Activated CD8-positive, alpha-beta memory T cell treated with anti-CD3 and anti-CD28 coated beads, Interleukin-2, amount 50 U/mL, for 4 hours (primary cell): ENCODE measurements at places on chromosomes 3 and 15.

DNA sequence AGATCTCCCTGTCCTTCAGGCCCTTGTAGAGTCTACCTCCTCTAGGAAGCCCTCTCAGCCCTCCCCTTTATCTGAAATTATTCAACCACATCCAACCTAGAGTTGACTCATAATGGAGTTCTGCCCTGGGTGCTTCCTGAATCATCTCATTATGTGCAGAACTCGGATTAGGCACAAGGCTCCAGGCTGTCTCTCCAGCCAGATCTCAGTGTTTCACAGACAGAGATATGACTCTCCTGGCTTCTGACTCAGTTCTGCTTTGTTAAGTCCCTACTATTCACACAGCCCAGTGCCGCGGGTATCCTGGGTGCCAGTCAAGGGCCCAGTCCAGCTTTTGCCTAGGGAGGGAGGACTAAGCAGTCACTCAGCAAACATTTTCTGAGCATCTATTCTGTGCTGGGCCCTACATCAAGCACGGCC is 9.3 kb downstream of the STRA6 start:
- no peak for DNase-seq

GRCh38 chr3:108497271-108497670 is 13.1 kb downstream of the MYH15 start:
- DNase-seq = no peak

GRCh38 chr3:113769551-113769950 is 22.7 kb downstream of the ATP6V1A start:
- no peak for DNase-seq

DNA sequence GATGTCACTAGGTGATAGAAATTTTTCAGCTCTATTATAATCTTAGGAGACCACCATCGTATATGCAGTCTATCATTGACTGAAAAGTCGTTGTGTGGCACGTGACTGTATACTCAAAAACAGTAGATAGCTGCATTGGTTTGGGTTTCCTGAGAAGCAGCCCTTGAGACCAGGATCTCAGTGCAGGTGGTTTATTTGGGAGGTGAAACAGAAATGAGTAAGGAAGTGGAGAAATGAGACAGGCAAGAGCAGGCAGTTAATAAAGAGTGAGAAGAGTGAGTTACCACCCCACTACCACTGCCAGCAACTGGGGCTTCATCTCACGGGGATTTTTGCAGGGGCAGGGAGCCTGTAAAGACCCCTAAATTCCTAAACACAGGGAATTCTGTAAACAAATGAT is 221.0 kb downstream of the SHQ1 start:
- DNase-seq = no peak

GRCh38 chr3:66800941-66801545 is 197.1 kb upstream of the KBTBD8 start:
- no peak for DNase-seq

DNA sequence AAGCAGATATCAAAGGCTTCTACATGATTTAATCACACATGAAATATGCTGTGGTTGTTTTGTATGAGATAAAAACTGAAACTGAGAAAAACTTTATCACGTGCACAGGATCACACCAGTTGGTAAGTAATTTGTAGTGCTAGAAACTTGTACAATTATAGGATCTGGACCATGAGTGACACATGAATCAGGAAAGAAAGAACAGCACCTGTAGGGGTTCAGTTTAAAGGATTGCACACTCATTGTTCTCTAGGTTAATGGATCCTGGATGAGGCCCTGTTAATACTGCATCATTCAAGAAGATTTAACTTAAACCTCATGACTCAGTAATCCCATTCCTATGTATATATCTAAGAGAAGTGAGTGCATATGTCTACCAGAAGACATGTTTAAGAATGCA is 87.9 kb downstream of the STT3B start:
- no peak for DNase-seq

DNA sequence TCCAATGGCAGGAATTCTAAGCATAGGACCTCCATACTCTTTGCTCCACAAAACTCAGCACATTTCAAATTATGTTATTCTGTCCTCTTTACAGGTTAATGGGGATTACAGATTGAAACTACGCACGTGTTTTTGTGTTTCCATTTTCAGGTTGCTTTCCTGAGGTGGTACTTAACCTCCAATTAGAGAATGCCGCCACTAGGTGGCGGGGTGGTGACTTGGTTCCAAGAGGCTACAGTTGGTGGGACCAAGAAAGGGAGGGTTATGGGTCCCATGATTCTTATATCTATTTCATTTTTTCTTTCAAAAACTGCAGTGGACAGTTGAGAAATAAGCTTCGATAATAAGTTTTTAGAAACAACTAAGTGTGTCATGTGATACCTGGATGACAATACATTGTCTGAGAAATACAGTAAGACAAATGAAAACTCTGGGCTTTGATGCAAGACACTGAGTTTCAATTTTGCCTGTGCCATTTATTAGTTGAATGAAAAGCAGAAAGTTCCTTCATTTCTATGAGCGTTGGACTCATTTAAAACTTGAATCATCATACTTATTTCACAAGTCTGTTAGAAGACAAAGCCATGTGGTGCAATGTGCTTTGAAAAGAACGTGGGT is 539.0 kb downstream of the FGF12 start:
- DNase-seq = peak; percentile 14

- DNase-seq = peak; percentile 20
Measured at GRCh38 chr15:89171136-89172072, 50.0 kb downstream of the RLBP1 start.

DNA sequence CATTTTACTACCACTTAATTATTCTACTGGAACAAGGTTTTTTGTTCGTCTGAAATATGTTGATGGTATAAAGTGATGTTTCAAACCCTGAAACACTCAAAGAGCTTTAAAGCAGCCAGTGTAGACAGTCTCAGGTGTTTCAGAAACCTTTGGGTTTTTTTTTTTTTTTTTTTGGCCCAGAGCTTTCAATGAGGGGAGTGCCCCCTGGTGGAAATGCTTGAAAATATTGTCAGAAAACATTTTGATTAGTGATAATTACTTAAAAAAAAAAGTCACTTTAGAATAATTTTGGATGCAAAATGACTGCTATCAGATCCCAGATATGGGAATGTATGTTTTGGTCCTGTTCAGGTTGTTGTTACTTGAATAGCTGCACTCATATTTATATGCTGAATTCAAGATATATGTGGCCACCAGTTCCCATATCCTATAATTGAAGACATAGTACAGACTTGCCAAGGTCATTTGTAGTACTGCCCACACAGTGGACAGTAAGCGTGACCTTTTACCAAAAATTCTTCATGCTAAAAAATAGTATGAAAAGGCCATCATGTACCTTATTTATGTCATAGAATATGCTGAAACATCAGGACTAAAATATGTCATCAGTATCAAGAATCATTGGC is 35.9 kb downstream of the SATB1 start:
- no peak for DNase-seq

- no peak for DNase-seq
Measured at GRCh38 chr3:31530960-31531335, 1.8 kb upstream of the STT3B start.

DNA sequence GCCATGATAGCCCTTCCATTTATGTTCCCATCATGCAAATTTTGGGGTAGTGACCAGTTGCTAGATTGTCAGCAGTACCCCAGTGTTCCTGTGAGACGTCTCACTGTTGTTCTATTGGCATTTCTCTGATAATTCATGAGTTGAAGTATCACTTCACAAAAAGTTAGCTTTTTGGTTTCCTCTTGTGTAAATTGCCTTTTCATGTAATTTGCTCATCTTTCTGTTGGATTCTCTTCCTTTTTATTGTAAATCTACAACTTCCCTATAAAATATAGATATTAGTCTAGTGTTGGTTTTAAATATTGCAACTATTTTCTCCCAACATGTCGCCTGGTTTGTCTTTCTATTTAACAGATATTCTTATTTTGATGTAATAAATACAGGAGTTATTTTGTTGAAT is 7.5 kb upstream of the A4GNT start:
- DNase-seq = no peak

GRCh38 chr3:5169807-5170206 is 17.7 kb upstream of the EDEM1 start:
- DNase-seq = no peak

DNA sequence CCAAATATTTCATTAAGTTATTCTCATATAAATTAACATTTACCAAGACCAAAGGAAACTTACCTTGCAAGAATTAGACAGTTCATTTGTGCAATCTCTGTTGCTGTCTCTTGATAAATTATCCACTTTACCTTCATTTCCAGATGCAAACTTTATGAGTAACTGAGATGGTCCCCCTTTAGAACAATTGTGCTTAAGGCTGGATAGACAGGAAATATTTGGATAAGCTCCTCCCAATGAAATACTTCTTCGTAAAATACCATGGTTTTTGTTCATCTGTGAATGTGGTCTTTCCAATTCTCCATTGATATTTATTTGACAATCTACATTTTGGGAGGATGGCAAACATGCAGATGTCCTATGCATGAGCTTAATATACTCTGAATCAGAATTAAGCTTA is 78.2 kb downstream of the NEDD4 start:
- DNase-seq = no peak

DNA sequence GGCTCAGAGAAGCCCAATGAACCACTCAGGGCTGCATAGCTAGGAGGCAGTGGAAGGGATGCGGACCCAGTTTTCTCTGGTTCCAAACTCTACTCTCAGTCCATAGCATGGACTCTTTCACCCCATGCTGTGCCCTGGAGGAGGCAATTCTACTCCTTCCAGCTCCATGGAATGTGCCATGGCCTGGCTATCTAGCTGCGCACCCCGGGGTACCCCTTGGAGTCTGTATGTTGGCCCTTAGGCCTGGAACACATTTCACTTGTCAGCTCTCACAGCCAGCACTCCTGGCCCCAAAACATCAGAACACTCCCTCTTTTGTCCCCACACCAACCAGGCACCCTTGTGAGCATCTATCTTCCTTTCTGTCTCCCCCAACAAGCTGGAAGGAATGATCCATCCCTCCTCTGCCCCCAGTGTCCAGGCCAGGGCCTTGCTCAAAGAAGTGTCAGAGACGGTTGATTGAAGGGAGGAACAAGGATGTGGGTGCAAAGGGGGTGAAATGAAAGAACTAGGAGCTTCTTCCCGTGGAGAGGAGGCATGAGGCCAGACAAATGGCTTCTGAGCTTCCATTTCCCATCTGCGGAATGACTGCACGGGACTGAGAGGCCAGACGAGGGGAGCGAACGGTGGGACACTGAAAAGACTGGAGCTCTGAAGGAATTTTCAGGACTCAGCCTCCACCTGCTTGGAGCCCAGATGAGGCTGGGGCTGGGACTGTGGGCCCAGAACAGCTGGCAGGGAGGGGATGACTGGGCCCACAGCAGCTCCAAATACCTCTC is 2.8 kb downstream of the PRSS50 start:
- no peak for DNase-seq

GRCh38 chr3:88267441-88267840 is 117.7 kb downstream of the C3orf38 start:
- DNase-seq = no peak

- DNase-seq = no peak
Measured at GRCh38 chr15:98276018-98276417, 315.5 kb downstream of the ARRDC4 start.

DNA sequence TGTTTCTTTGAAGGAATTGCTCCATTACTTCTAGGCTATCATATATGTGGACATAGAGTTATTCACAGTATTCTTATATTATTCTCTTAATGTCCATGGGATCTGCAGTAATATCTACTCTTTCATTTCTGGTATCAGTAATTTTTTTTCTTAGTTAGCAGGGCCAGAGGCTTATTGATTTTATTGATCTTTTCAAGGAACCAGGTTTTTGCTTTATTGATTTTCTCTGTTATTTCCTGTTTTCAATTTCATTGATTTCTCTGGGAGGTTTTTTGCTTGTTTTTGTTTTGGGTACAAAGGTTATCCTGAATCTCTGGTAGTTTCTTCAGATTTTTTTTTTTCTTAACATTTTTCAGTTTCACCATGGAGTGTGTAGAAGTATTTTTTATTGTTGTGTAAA is 60.1 kb upstream of the AP4E1 start:
- no peak for DNase-seq

DNA sequence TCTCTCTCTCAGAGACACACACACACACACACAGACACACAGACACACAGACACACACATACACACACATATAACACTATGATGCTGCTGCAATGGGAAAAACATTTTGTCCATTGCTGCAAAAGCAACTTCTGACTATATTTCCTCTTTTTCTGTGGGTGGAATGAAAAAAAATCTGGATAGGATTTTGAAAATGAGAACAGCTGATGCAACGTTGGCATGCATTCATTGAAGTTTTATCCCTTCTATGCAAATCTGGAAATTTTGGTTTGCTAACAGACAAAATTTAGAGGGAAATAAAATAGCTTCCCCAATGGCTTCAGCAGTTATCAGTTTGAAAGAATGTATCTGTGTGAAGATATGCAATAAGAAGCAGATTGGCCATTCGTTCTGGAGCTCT is 763.4 kb upstream of the GRM7 start:
- no peak for DNase-seq

- DNase-seq = no peak
Measured at GRCh38 chr3:158976966-158977365, 175.1 kb downstream of the MFSD1 start.

DNA sequence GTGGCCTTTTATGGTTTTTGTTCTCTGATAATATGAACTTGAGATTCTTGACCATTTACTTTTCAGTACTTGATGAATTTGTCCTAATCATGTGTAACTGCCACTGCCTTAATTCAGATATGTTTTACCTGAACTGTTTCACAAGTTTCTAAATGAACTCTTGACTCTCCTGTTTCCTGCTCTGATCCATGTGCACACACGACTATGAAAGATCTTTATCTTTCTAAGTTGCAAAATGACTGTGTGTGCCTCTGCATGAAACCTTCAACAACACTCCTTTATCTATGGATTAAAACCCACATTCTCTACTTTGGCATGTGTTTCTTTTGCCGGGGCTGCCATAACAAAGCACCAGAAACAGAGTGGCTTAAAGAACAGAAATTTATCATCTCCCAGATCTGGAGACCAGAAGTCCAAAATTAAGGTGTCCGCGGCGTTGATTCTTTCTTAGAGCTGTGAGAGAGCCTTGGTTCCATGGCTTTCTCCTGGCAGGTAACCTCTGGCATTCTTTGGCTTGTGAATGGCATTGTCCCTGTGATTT is 275.0 kb downstream of the ADAMTSL3 start:
- DNase-seq = no peak

DNA sequence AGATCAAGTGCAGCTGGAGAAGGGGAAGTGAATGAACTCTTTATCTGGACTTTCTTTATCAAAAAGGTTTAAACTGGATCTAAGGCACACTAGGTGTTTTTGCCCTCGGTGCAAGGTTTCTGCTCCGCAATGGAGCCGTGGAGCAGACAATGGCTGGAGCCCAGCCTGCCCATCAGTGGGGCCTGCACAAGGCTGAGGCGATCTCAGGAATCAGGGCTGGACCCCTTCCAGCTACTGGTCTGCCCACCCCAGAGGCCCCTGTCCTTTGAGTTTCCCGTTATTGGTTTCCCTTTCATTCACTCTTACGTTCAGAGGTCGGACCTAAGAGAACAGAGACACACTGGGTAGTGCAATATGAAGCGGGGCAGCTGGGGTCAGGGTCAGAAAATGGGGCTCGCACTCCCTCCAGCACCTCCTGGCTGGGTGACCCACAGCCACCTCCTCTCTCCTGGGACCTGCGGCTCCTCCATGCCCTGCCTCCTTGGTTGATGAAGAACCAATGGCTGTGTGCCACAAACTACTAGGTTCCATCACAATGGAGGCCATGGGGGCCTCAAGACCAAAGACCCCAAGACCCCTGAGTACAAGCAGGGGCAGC is 164.6 kb downstream of the CHSY1 start:
- DNase-seq = no peak
